Forelimb muscle (tissue), 1 donor: ENCODE measurements at places on chromosomes 3 and 15. TPM values are rescaled to one million over a fixed set of nuclear protein-coding genes. Genes with fewer than 3 reads are reported as not detected.

- no peak for DNase-seq
Measured at GRCh38 chr15:39432026-39432425, 148.9 kb upstream of the THBS1 start.

Gene B3GALNT1
- 16.9 TPM for polyA plus RNA-seq

DNA sequence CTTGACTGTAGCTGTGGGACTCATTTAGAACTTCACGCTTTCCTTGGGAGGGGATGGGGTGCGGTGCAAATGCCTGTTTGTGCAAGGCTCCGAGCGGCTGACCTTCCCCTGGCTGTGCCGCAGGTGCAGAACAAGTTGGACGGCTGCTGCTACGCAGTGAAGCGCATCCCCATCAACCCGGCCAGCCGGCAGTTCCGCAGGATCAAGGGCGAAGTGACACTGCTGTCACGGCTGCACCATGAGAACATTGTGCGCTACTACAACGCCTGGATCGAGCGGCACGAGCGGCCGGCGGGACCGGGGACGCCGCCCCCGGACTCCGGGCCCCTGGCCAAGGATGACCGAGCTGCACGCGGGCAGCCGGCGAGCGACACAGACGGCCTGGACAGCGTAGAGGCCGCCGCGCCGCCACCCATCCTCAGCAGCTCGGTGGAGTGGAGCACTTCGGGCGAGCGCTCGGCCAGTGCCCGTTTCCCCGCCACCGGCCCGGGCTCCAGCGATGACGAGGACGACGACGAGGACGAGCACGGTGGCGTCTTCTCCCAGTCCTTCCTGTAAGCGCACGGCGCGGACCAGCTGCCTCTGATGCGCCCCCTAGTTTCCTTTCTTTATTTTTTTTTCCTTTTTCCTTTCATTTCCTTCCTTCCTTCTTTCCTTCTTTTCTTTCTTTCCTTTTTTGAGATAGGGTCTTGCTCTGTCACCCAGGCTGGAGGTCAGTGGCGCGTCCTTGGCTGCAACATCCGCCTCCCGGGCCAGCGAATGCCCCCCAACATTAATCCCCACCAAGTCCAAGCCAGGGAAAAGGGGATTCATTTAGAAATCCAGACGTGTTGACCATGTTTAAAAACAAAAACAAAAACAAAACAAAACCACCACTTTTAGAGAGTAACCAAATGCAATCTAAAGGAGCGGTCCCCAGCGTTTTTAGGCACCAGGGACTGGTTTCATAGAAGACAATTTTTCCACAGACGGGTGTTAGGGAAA lies 42.7 kb downstream of the EIF2AK4 start:
- DNase-seq = peak; percentile 34

DNA sequence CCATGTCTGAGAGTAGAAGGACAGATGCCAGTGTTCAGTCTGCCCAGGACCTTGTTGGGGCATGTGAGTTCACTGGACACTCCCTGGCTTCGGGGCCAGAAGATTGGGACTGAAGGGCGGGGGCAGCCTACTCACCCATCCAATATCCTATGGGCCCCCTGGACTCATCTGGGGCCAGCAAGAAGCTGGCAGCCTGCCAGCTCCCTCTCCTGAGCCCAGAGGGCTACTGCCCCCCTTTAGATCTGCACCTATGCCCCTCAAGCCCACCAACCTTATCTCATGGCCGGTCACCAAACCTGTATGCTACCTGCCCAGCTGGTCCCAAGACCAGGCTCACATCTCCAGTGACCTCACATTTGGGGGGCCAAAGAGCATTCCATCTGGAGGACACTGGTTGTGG lies 8.1 kb downstream of the PTH1R start:
- no peak for DNase-seq

GRCh38 chr15:59186501-59186900 lies 20.1 kb upstream of the LDHAL6B start:
- DNase-seq = no peak

Gene PIGZ
- 1.7 TPM for polyA plus RNA-seq

GRCh38 chr3:102269406-102269805 lies 165.4 kb upstream of the ZPLD1 start:
- no peak for DNase-seq

GRCh38 chr15:89864958-89865739 lies 28.6 kb downstream of the AP3S2 start:
- DNase-seq = no peak

DNA sequence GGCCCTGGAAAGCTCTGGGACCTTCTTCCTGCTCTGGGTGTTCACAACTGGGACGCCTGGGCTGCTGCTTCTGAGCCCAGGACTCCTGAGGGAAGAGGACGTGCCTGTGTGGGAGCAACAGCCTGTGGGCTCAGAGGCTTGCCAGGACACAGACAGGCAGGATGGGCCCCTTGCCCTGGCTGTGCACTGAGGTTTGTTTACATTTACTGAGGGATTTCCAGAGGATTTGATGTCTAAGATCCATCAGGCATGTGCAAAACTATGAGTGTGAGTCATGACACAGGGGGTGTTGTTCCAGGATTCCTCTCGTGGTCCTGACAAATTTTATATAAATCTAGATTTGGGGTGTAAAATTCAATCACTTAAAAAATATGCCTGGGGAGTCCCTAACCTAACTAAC lies 10.6 kb downstream of the CCR9 start:
- DNase-seq = no peak

- no peak for DNase-seq
Measured at GRCh38 chr15:89315375-89315929, 19.2 kb downstream of the POLG start.

GRCh38 chr3:133038089-133038730 lies at the start of gene TMEM108:
TSS of gene TMEM108 (plus strand) at chr3:133038391.
- DNase-seq = no peak

DNA sequence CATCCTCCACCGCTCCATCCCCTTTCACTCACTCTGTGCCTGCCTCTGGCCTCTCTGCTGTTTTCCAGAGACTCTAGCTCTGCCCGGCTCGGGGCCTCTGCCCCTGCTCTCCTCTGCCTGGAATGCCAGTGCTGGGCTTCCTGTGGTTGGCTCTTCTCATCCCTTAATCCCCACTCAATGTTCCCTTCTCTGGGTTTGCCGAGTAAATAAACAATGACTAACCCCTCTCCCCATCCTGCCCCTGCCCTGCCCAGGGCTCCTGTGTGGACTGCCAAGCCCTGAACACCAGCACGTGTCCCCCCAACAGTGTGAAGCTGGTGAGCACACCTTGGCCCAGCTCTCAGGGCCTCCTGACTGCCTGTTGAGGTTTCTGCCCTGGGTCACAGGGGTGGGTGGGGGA lies 12.2 kb downstream of the STAB1 start:
- no peak for DNase-seq

- DNase-seq = no peak
Measured at GRCh38 chr3:66098436-66098835, 59.7 kb upstream of the MAGI1 start.

DNA sequence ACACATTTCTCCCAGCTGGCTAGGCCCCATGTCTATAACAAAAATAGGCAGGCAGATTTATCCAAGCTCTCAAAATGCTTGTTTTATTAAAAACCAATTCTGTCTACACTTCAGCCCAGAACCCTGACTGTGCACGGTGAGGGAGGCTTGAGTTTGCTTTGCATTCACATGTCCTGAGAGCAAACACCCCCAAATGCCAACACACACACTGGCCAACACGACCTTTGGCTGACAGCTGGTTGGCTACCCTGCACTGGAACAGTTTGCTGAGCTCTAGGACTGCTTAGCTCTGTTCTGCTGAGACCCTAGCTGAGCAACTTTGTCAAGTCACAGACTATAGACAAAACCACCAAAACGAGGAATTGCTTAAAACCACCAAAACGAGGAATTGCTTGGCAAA lies 3.6 kb downstream of the STIMATE start:
- no peak for DNase-seq

- no peak for DNase-seq
Measured at GRCh38 chr15:80325206-80325605, 73.2 kb upstream of the CTXND1 start.

Gene HIGD1A
- polyA plus RNA-seq = 71.7 TPM

GRCh38 chr3:117235304-117235703 lies 525.7 kb downstream of the TUSC7 start:
- no peak for DNase-seq

DNA sequence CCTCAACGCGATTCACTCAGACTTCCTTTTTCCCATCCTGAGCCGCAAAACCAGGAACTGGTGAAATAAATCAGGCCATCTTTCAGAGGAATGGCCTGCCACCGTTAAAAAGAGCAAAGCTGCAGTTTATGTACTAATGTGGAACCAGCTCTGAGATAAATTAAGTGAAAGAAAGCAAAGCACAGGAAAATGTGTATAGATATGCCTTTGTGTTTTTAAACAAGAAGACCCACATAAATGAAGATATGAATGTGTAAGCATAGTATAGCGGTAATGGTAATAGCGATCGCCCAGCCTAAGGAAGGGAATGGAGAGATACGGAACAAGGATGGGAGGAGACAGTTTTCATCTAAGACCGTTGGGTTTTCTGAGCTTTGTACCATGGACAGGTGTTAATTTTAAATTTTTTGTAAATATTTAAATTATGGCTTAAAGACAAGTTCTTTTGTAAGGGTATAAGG lies 30.8 kb upstream of the RPN1 start:
- DNase-seq = peak; percentile 16

Gene DNASE1L3
- 0.86 TPM for polyA plus RNA-seq

DNA sequence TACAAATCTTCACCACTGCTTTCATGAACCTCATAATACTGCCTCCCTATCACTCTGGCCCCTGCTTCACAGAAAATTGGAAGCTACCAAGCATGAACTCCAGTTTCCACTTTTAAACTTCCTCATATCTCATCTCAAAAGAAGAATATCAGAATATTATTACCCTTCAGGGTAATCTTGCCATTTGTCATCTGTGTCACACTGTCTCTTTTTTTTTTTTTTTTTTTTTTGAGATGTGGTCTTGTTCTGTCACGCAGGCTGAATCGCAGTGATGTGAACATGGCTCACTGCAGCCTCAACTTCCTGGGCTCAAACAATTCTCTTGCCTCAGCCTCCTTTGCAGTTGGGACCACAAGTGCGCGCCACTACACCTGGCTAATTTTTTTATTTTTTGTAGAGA lies 80.4 kb upstream of the TCF12 start:
- DNase-seq = no peak

DNA sequence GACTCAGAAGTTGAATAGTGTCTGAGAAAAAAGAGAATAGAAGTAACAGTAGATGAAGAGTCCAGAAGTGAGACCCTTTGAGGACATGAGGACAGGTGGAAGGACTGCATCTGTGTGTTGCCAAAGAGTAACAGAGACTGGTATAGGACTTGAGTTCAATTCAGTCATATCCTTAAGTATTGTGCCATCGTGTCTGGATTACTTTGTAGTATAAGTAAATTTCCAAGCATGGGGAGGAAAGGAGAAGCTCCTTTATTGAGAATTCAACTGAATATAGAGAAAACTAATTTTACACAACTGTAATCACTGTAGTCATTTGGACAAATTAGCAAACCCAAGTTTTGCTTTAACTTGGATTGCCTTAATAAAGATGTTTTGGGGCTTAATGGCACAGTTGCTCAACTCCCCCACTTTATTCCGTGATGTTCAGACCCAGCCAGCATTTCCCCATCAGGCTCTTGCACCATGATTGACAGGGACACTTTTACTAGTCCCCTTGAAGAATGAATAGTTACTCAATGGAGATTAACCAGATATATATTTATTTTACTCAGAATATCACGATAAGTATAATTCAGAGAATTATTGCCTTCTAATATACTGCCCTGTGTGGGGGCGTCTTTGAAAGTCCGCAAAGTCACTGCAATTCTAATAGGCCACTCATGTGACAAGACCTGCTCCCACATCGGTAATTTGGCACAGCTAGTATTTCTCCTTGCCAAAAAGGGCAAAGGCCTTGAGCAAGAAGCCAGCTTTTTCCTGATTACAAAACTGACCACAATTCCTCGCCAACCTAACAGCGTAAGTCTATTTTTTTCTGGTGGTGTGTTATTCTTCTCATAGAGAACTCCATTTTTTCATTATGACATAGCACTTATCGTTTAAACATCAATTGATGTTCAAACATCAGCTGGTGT lies 61.3 kb downstream of the PPARG start:
- DNase-seq = no peak

DNA sequence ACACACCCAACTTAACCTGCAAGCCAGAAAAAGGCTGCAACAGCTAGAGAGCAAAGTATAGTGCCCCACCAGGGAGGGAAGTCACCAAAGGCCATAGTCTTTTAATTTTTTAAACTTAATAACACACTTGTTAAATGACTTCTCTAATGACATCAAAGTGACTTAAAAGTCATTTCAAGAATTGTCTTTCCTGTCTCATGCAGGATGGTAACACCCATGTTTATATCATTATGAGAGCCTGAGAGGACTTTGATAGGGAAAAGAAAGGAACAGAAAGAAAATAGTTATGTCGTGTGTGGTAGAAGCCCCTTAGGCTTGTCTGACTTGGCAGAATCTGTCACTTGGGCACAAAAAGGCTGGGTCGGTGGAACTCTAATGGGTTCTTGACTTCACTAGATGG lies 57.9 kb upstream of the C2CD4B start:
- no peak for DNase-seq

GRCh38 chr3:3998140-3998922 lies 199.1 kb downstream of the LRRN1 start:
- DNase-seq = no peak

- DNase-seq = no peak
Measured at GRCh38 chr3:156323466-156323865, 203.1 kb downstream of the KCNAB1 start.

Gene UBL7
- 33.4 TPM for polyA plus RNA-seq

DNA sequence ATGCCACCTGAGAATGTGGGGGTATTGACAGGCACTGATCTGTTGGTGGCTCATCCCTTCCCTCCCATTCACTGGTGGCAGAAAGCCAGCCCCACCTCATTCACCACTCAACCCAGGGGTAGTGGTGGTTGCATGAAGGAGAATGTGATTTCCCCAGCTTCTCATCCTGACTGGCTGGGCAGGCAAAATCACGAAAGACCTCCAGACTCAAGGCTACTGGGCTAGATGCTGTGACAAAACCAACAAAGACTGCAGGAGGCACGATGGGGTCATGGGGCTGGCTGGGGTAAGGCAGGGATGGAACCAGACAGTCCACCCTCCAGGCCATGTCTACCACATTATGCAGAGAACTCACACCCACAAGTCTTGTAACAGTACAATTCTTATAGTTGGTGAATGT lies 33.9 kb downstream of the FSTL1 start:
- DNase-seq = no peak

GRCh38 chr3:42590989-42591756 lies 513 bp downstream of the SS18L2 start:
- DNase-seq = no peak

Gene PPP1R14D
- 0.19 TPM for polyA plus RNA-seq

Gene ANKRD34C
- not detected for polyA plus RNA-seq

Gene ACKR2
- polyA plus RNA-seq = 0.46 TPM

- DNase-seq = no peak
Measured at GRCh38 chr15:38367476-38367875, 86.5 kb upstream of the FAM98B start.

DNA sequence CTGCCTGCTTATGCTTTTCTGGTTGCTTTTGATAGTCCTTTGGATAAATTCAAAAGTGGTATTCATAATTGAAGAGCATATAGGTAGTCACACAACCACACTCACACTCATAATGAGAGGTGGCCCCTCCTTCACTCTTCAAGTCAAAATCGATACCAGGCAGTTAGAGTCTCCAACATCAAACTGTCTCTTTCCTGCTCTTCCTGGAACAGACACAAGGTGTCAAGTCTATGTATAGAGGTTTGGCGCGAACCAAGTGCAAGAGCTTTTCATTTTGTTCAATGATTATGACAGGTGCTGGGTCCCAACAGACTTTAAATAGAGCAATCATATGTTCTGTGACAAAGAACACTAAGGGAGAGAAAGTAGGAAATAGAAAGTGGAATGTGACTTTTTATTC lies 29.9 kb upstream of the RGMA start:
- no peak for DNase-seq

- no peak for DNase-seq
Measured at GRCh38 chr3:72655131-72655551, 193.1 kb downstream of the SHQ1 start.
